ENCODE measurements at places on chromosomes 16 and 17.

- DNase-seq, result no peak
Observed at GRCh38 chr16:89742948-89743347, 21.6 kb downstream of the ZNF276 start.

- no peak for DNase-seq
Observed at GRCh38 chr17:33124871-33125551, 133.4 kb downstream of the SPACA3 start.

DNA sequence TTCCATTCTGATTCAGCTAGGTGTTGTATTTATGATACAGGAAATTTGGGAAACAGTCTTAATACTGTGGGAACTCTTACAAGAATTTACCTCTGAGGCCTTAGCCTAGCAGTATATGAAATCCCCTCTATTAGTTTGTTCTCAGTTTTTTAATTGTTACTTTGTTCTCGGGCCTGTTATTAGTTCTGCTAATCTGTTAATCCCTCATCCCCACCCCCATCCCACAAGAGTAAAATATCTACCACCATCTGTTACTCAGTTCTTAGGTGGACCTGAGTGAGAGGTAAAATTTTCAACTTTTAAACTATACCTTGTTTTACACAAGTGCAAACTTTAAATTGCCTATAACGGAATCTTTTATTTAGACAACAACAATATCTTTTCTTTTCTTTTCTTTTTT is 47.0 kb downstream of the RHOT1 start:
- no peak for DNase-seq

DNA sequence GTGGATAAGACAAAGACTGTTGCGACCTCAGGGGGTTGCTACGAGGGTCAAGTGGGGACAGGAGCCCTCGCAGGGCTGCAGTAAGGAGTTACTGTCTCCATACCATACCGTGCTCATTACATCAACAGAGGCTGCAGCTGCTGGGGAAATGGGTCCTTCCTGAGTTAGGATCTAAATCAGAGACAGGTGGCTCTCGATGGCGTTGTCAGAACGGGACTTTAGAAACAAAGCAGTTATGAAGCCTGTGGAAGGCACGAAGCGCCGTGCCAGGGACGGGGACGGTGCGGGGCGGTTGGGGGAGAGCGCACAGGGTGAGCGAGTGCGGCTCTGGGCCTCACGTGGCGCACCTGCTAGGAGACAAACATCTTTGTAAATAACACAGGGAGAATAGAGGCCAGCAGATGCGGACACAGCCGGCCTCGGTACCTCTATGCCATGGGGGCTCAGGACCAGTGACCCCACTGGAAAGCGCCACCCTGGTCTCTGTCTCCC is 34.4 kb downstream of the ZCCHC14 start:
- no peak for DNase-seq

- peak; percentile 42 for DNase-seq
Observed at GRCh38 chr17:4365628-4366326, 698 bp downstream of the UBE2G1 start.

DNA sequence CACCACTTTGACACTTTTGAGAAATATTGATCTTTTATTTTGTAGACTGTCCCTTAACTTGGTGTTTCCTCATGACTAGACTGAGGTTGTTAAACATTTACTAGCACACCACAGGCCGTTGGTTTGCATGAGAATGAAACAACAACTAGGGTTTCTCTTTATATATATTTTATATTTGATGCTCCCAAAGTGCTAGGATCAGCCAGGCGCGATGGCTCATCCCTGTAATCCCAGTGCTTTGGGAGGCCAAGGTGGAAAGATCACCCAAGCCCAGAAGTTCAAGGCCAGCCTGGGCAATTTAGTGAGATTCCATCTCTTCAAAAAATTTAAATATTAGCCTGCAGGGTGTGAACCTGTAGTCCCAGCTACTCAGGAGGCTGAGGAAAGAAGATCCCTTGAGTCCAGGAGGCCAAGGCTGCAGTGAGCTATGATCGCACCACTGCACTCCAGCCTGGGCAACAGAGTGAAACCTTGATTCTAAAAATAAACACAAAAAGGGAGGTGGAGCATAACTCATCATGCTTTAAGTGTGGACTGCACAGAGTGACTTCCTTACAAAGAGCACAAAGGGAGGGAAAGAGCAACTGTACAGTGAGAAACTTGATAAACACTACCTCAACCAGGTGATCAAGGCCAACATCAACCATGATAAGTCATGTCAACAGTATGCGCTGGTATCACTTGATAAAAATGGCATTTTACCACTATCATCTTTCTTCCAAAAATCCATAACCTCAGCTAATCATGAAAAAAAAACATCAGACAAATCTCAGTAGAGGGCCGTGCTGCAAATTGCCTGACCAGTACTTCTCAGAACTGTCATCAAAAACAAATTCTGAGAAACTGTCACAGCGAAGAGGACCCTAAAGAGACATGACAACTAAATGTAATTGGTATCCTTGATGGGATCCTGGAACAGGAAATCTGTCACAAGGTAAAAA is 72.8 kb upstream of the ATF7IP2 start:
- no peak for DNase-seq

- no peak for DNase-seq
Observed at GRCh38 chr16:53433509-53433908, 762 bp upstream of the RBL2 start.

DNA sequence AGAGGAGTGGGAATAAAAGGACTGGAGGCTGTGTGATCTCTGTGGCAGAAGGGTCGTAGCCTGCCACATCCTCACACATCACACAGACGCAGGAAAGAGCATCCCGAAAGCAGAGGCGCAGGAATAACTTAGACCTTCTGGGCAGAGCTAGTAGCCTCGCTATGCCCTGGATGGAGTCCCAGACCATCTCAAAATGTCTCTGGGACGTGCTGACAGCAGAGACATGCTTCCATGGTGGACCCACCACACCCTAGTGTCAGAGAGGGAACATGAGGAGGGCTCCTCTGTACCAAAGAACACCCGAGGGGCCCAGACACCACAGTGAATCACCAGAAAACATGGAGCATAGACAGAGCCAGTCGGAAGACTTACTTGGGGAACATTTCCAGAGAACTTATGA is 29.6 kb upstream of the FAAP100 start:
- DNase-seq, result no peak

GRCh38 chr17:82104797-82105416 is 6.9 kb upstream of the FASN start:
- no peak for DNase-seq

DNA sequence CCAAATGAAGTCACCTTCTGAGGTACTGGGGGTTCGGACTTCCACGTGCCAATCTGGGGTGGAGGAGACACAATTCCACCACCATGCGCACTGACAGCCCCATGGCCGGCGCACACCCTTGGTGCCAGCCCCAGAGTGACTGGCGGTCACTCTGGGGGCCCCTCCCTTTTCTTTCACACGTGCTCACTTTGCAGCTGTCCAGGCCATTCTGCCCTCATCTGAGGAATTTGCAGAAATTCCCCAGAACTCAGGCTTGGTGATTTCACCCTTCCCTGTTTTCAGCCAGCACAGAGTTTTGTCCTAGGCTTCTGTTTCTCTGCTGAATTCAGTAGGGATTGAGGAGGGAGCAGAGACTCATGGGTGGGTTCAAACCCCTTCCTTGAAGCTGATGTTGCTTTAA is 54.8 kb downstream of the CDRT4 start:
- no peak for DNase-seq

DNA sequence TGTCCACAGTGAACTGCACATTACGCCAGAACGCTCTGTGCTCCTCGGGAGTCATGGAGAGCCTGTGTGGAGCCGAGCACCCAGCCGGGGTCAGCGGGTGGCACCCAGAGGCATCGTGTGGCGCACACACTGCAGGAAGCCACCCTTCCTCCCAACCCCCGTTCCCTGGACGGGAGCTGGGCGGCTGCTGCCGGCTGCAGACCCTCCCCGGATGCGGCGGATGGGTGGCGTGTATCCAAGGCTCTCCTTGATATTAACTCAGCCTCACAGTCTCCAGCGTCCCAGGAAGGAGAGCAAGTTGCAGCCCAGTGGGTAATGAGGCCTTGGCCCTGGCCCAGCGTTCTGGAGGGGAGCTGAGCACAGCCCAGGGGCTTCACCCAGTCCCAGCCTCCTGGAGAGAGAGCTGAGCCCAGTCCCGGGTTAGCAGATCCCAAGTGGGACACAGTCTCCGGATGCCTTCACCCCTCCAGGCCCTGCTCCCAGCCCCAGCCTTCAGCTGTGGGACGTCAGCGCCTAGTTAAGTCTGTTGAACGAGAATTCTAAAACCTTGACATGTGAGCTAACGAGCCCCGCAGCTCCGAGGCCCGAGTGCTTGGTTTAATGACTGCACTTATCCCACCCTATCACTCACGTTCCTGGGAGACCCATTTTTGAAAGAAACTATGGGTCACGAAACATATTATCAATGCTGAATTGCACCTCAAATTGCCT is 86.6 kb downstream of the TBC1D16 start:
- no peak for DNase-seq

- DNase-seq, result peak; percentile 4
Observed at GRCh38 chr17:39026980-39027451, 59.8 kb upstream of the FBXO47 start.

Measured in activated CD4-positive, alpha-beta T cell treated with anti-CD3 and anti-CD28 coated beads, Interleukin-2, Interleukin-6, amounts not matched to agents 100 ng/mL and 50 ng/mL, durations not matched to agents 16 hours and 8 hours (primary cell).